ENCODE measurements at places on chromosomes 7 and 10.
A peak's percentile ranks its signal among the peaks of the same experiment; 100 is the strongest.

GRCh38 chr7:1839701-1840100, 169.6 kb downstream of the ELFN1 start:
- DNase-seq = no peak

GRCh38 chr10:20257422-20257821, 441.2 kb downstream of the PLXDC2 start:
- no peak for DNase-seq

DNA sequence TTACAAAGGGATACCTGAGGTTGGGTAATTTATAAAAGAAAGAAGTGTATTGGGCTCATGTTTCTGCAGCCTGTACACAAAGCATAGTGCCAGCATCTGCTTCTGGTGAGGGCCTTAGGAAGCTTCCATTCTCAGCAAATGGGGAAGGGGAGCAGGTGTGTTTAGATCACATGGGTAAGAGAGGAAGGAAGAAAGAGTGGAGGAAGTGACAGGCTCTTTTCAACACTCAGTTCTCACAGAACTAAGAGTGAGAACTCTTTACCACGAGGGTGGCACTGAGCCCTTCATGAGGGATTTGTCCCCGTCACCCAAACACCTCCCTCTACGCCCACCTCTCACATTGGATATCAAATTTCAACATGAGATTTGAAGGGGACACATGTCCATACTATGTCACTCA, 506 bp upstream of the FAM170B start:
- DNase-seq = no peak

DNA sequence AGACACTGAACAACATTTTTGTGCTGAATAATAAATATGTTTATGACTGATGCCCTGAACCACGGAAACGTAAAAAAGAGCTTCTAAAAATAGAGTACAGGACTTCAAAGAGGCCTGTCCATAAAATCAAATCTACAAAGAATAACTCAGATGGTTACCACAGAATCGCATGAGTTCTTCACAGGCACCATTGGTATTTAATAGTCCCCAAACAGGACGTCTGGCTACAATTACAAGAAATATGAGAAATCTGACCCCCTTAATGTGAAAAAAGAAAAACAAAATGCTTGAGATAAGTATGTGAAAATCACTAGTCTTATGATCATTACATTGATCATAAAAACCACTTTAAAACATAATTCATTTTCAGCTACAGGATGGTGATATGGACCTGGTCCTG, 20.8 kb downstream of the CYTH3 start:
- no peak for DNase-seq

- DNase-seq = no peak
These were observed 8.1 kb downstream of the STK17A start for GRCh38 chr7:43590862-43591557.

- DNase-seq = no peak
These were observed 69.4 kb downstream of the GOLGA7B start for GRCh38 chr10:97919012-97919411.

DNA sequence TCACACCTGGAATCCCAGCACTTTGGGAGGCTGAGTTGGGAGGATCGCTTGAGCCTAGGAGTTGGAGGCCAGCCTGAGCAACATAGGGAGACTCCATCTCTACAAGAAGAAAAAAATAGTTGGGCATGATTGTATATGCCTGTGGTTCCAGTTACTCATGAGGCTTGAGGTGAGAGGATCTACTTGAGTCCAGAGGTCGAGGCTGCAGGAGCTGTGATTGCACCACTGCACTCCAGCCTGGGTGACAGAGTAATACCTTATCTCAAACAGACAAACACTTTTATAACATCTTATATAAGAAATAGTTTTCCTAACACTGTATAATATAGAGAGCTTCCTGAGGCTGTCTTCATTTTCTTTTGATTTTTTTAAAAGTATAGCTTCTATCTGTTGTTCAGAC, 448.4 kb upstream of the COBL start:
- no peak for DNase-seq

GRCh38 chr10:6151087-6151977, 51.4 kb upstream of the PFKFB3 start:
- peak; percentile 65 for DNase-seq

- DNase-seq = no peak
These were observed 71.5 kb downstream of the COL13A1 start for GRCh38 chr10:69873135-69873639.

GRCh38 chr10:113496111-113497109, 56.4 kb upstream of the HABP2 start:
- DNase-seq = peak; percentile 69

DNA sequence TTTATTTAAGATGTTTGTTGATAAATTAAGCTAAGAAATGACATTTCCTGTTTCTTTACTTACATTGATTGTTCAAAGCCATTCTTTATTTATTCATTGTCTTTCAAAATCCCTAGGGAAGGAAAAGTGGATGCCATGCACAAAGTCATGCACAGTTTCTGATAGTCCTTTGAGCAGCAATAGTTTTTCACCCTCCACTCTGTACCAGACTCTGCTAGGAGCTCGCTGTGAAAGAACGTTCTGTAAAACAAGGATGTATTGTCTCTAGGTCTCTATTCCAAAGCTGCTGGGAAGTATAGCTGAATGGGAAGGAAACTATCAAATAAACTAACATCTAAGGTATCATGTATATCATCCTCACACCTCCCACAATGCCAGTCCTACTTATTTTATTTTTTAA, 7.8 kb upstream of the NOC3L start:
- no peak for DNase-seq

DNA sequence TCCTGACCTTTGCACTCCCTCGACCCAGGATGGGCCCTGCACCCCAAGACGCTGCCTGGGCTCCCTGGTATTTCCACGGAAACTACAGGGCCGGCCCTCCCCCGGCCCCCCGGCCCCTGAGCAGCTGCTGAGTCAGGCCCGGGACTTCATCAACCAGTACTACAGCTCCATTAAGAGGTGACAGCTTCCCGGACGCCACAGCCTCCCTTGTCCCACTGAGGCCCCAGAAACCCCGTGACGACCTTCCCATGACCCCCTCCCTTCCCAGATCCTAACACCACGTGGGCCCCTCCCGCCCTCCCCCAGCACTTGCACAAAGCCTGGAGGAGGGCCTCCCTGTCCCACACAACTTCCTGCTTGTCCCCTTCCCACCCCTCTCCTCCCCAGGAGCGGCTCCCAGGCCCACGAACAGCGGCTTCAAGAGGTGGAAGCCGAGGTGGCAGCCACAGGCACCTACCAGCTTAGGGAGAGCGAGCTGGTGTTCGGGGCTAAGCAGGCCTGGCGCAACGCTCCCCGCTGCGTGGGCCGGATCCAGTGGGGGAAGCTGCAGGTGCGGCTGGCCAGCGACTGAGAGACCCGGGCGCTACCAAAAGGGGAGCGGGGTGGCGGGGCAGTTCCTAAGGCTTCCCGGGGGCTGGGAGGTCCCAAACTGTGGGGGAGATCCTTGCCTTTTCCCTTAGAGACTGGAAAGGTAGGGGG, 5.7 kb downstream of the NOS3 start:
- DNase-seq = no peak

- no peak for DNase-seq
These were observed 39.4 kb upstream of the GRB10 start for GRCh38 chr7:50822110-50822509.

DNA sequence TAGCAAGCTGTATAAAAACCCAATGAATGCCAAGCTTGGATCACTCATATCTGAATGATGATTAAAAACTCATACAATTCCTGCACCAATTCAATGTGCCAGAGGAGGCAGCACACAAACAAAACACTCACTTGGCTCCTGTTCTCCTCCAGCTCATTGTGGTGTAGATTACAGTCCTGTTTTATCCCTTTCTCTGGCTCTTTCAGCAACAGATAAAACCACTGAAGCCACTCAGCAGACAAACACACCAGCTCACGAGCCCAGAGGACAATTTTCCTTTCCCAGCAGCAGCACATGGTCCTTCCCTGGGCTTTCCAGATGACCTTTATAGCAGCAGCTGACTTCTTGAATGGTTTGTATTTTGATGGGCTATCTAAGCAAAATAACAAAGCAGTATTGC, 107.3 kb upstream of the STARD3NL start:
- peak; percentile 19 for DNase-seq

GRCh38 chr10:99435986-99436638, 5.7 kb upstream of the GOT1 start:
- DNase-seq = peak; percentile 51

DNA sequence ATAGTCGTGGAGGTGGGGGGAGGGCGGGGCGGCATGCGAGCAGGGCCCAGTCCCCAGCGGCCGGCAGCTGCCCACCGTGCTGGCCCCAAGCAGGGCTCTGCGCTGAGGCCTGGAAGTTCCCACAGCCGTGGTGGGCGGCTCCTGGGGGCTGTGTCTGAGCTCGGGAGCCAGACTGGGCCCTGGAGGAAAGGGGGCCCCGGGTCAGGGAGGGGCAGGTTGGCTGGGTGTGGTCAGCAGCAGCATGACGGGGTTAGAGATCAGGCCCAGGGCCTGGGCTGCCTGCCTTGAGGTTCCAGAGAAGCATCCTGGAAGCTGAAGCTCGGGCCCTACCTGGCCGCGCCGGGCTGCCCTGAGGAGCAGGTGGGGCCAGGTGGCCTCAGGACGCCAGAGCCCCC, 22.1 kb downstream of the GET4 start:
- DNase-seq = no peak

DNA sequence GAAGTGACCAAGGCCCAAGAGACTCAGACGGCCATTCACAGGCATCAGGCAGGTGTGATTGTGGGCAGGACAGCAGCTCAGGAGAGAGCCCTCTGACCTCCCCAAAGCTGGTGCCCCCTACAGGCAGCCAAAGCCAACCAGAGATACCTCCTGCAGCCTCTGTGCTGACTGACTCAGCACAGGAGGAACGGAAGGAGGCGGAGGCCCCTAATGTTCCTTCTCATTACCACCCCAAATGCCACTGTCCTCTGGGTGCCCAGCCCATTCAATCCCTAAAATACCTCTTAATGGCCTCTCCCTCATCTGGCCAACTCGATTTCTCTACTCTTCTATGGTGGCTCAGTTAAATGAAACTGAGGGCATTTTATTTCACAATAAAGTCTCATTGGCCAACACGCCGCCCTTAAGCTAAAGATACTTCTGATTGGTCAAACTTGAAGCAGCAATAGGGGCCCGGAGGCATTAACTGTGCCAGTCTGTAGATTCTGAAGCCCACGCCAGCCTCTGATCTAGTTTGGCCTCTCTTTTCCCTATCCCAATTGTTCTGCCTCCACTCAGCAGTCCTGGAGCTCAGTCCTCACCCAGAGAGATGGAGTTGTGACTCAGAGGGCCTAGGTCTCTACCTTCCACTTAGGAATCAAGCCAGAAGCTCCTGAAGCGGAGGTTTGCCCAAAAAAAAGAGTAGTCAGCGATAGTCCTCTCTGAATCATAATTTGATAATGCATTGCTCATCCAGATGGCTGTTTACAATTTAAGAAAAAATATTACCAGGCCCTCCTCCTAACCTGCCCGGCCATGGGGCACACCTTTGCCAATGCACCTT, 1.2 kb downstream of the CYREN start:
- peak; percentile 42 for DNase-seq

DNA sequence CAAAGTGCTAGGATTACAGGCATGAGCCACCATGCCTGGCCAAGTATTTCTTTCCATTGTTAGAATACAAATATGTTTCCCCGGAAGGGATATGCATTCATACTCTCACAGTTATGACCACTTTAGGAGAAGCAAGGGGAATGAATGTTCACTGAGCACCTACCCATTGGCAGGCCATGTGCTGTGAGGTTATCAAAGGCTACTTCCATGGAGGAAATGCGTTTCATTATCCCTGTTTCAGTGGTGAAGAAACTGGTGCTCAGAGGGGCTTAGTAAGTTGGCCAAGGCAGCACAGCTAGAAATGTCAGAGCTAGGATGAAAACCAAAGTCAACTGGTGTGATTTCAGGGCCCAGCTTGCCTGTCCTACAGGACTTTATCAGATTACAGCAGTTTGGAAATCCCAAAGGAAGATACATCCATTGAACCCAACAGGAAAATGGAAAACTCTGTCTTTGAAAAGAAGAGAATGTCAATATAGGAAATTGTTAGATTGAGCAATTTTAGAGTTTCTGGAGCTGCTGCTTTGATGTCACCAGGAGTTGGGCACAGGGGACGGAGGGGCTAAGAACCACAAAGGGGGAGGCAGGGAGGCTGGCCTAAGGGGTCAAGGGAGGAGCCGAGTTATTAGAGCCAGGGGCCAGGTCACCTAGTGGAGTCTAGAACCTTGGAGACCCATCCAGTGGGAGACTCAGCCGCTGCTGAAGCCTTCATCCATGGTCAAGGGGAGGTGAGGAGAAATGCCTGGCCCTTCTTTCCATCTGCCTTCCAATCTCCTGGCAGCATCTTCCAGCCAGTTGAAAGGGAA, 319.8 kb downstream of the FRMD4A start:
- DNase-seq = no peak

DNA sequence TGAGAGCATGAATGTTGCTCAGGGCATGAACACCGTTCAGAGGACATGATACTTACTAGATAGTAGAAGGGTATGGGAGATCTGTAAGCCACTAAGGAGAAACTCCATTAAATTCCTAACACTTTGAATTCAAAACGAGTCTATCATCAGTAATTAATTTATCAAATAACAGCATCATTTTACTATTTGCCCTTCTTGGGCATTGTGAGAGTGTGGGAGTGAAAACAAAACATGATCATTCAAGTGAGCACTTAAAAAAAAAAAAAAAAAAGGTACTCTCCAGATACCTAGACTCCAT, 20.5 kb upstream of the ASB15 start:
- DNase-seq = no peak

DNA sequence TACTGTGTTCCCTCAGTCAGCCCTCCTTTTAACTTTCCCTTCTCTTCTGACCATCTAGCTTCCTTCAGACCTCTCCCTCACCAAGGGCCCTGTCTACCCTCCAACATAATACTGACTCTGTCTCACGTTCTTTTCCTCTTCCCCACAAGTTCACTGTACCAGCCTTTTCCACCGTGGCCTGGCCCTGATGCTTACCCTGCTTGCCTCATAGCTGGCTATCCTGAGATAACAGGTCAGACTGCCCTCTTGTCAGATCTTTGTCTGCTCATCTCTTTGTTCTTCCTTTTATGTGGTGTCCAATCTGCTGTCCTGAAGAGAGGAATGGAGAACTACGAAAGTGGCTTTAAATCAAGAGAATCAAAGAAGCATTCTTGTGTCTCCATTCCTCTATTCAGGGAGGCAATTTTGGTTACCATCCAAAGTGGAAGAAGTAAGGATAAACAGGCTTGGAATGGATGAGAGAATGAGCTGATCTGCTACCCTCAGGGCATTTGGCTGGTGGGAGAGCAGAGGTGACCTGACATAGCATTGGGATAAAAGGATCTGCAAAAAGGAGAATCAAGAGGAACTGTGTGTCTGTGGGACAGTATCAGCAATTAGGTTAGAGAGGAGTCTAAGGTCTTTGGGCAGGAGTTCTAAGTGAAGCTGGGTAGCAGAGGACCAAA, 8.1 kb downstream of the BTAF1 start:
- no peak for DNase-seq

DNA sequence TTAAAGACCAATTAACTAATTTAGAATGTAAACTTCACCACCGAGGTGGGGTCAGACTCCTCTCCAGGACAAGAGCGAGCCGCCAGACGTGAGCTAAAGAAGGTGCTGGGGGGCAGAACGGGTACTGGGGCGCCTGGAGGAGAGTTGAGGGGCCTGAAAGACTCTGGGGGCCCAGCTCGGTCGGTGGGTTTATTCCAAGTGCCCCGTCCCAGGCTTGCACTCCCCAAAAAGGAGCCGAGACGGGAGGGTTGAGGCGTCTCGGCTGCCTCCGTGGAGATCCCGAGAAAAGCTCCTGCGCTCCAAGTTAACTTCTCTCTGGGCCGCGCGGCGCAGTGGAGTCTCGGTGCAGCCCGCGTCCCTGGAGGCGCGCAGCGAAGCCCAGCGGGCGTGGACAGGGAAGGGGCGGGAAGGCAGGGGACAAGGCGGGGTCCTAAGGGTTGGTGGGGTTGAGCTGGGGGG, 553.3 kb downstream of the TFEC start:
- peak; percentile 37 for DNase-seq

GRCh38 chr7:2131341-2131740, 101.4 kb downstream of the MAD1L1 start:
- DNase-seq = no peak

Measured in GM03348 (cell line).